ENCODE measurements at places on chromosomes 3 and 15. TPM values are rescaled to one million over a fixed set of nuclear protein-coding genes. Genes with fewer than 3 reads are reported as not detected.

Gene SEC22C
- 32.3 TPM for polyA plus RNA-seq

Gene PPP2R3A
- polyA plus RNA-seq = 26.6 TPM

Gene STT3B
- polyA plus RNA-seq = 112 TPM

Gene PLA1A
- not detected for polyA plus RNA-seq

Gene SERPINI2
- not detected for polyA plus RNA-seq
